ENCODE measurements at places on chromosomes 2 and 18. TPM values are rescaled to one million over a fixed set of nuclear protein-coding genes. Genes with fewer than 3 reads are reported as not detected.

MAPRE3 gene
- total RNA-seq: 4.5 TPM

FSHR gene
- total RNA-seq: not detected

SLC8A1 gene
- 0.59 TPM for total RNA-seq

GRCh38 chr2:141329964-141330363 lies 800.9 kb downstream of the LRP1B start:
- no peaks in the 10 kb centered on the region for H3K4me1 ChIP-seq
- H3K4me3 ChIP-seq: no peak overlapping the region
- H3K27ac ChIP-seq: no peak overlapping the region
- no peaks in the 10 kb centered on the region for H3K27me3 ChIP-seq
- H3K36me3 ChIP-seq: no peaks in the 10 kb centered on the region
- DNase-seq: no peak

- peaks cover 3% of the 10 kb centered on the region for H3K4me1 ChIP-seq
- no peak overlapping the region for H3K4me3 ChIP-seq
- H3K27ac ChIP-seq: no peak overlapping the region
- H3K27me3 ChIP-seq: no peaks in the 10 kb centered on the region
- no peak for DNase-seq
Measured at GRCh38 chr2:102401456-102401855, 21.5 kb upstream of the IL18RAP start.

DNA sequence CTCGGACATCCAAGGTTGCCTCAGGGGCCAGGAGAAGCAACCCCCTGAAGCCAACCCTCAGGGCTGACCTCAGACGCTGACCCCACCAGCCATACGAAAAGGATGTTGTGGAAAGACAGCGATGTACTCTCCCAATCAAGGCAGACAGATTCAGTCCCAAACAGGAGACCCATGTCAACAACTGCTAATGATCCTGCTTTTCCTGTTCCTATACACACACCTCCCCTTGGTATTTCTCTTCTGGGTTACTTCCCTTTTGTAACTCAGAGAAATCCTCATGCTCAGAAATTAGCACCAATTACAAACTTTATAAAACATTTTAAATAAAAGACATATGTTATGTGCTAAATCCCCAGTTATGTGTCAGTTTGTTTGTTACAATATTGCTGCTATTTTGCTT lies 120.8 kb downstream of the PID1 start:
- no peaks in the 10 kb centered on the region for H3K27me3 ChIP-seq
- H3K36me3 ChIP-seq: no peaks in the 10 kb centered on the region
- no peak overlapping the region for H3K27ac ChIP-seq
- no peak for DNase-seq
- no peaks in the 10 kb centered on the region for H3K4me1 ChIP-seq
- no peak overlapping the region for H3K4me3 ChIP-seq

DNA sequence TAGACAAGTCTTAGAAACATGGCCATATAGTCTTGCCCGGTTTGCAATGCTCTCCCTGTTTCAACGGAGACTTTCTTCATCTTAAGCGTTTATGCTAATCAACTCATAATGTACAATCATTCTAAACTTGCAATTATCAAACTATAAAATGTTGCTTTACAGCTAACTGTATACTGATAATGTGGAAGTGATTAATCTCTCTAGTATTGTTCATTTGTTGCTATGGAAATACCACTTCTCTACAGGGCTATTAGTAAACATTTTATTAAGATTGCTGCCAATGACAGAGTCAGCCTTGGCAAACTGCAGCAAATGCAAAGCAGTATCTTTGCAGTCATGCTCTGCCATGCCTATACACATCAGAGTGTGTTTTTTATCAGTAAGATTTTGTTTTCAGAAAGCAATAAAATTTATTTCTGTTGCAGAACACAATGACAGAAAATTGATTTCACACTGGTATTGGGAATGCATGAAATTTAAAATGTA lies 1201.8 kb upstream of the CDH2 start:
- DNase-seq: no peak
- H3K36me3 ChIP-seq: no peaks in the 10 kb centered on the region
- H3K4me1 ChIP-seq: no peaks in the 10 kb centered on the region
- no peak overlapping the region for H3K4me3 ChIP-seq

GRCh38 chr18:48543228-48543627 lies 4.4 kb downstream of the CTIF start:
- no peak overlapping the region for H3K4me3 ChIP-seq
- peaks cover 16% of the 10 kb centered on the region for H3K27me3 ChIP-seq
- peaks cover 24% of the 10 kb centered on the region for H3K4me1 ChIP-seq

GRCh38 chr2:171793691-171794678 lies 100.1 kb downstream of the SLC25A12 start:
- no peak overlapping the region for H3K27ac ChIP-seq
- H3K4me3 ChIP-seq: no peak overlapping the region
- H3K4me1 ChIP-seq: no peaks in the 10 kb centered on the region
- H3K36me3 ChIP-seq: peaks cover 31% of the 10 kb centered on the region

Measured in CD4-positive, alpha-beta T cell (primary cell).